Activated T-cell treated with anti-CD3 and anti-CD28 coated beads, Interleukin-2, amount 50 U/mL, for 1 hour (primary cell): ENCODE measurements at places on chromosomes 13 and 19.

- no peak for DNase-seq
Measured at GRCh38 chr13:34474187-34474868, 467.7 kb upstream of the NBEA start.

GRCh38 chr13:98447130-98447529 lies 129.8 kb downstream of the STK24 start:
- no peak for DNase-seq

GRCh38 chr13:44921246-44921877 lies 67.9 kb downstream of the NUFIP1 start:
- no peak for DNase-seq

- no peak for DNase-seq
Measured at GRCh38 chr13:101417043-101417406, 717 bp upstream of the NALCN start.

DNA sequence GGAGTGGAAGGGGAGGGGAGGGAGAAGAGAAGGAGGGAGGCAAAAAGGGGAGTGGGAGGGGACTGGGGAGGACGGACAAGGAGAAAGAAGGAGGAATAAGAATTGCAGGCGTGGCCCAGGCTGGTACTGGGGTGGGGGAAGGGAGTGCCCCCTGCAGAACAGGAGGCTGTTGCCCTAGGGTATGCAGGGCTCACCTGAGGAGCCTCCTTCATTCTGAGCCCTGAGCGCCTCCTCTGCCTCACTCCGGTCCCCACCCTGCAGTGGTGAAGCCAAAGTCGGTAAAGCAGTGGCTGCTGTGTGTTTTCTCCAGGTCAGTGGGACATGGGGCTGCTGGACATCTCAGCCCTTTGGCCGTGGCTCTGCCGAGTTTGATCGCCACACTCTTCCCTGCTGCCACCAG lies 9.1 kb upstream of the CDC16 start:
- peak; percentile 45 for DNase-seq

DNA sequence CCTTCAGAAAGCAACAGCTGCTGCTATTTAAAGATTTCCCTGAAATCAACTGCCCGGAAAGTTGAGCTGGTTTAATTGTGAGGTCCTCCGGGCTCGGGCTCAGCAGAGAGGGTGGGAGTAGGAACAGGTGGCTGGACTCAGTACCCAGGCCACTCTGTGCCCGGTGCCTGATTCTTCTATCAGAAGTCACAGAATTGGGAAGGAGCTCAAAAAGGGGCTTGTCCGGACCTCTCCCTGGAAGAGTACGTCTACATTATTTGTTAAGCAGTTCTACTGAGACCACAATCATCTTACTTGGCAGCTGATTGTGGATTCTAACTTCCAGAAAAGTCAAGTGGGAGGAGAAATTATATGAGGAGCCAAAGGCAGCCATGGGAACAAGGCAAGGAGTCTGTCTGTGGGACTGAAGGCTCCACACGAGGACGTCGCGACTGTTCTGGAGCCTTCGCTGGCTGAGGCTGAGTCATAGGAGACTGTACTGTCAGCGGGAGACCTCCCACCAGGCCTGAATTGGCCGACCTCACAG lies 91.7 kb upstream of the ANKRD10 start:
- no peak for DNase-seq

DNA sequence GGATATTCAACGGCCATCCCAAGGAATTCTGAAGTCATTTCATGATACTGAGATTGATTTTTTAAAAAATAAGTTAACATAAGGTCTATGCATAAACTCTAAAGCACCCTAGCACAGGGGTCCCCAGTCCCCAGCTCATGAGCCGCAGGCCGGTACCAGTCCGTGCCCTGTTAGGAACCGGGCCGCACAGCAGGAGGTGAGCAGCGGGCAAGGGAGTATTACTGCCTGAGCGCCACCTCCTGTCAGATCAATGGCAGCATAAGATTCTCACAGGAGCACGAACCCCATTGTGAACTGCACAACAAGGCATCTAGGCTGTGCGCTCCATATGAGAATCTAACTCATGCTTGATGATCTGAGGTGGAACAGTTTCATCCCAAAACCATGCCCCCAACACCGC lies 31.0 kb downstream of the RCBTB1 start:
- no peak for DNase-seq

DNA sequence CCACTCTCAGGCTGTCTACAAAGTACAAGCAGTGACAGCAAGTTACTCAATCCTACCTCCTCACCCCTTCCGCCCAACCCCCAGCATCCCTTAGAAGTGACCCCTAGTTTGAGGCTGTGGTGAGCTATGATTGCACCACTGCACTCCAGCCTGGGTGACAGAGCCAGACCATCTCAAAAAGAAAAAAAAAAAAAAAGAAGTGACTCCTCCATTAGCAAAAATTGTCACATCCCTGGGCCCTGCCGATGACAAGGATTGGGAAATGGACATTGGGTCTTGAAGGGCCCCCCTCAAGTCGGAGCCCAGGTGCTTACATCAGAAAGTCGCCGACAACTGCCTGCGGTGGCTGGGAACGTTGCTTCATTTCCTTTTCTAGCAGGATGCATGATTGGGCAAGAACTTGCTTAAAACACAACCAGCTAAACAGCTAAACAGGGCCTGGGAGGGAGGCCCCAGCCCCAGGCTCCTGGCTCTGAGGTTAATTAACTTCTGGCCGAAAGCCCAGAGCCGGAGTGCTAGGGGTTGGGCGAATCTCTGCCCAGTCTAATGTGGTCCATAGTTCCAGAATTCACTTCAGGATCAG lies 15.3 kb downstream of the RAB3D start:
- DNase-seq, result no peak

- no peak for DNase-seq
Measured at GRCh38 chr13:43766725-43767124, 20.0 kb downstream of the ENOX1 start.

GRCh38 chr19:16794456-16795441 lies 34.4 kb upstream of the SIN3B start:
- DNase-seq, result no peak

GRCh38 chr19:53517114-53517741 lies 20.7 kb upstream of the ZNF331 start:
- no peak for DNase-seq

DNA sequence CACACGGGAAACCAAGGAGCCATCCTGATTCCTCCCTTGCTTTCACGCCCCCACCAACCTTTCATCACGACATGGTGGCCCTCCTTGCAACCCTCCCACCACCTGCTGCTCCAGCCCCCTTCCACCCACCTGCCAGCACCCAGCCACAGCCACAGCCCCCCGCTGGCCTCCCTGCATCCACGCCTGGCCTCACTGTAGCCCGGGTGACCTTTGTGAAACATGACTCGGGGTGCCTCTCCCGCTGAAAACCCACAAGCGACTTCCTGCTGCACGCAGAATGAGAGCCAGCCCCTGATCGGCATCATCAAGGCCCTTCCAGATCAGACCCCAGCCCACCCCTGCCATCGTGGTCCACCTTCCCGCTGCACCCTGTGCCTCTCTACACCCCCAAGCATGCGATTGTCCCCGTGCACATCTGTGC lies 14.9 kb downstream of the POP4 start:
- peak; percentile 35 for DNase-seq

- DNase-seq, result peak; percentile 47
Measured at GRCh38 chr19:4633140-4633967, 6.0 kb upstream of the TNFAIP8L1 start.

- DNase-seq, result no peak
Measured at GRCh38 chr13:89363144-89363543, 1692.0 kb downstream of the SLITRK5 start.

DNA sequence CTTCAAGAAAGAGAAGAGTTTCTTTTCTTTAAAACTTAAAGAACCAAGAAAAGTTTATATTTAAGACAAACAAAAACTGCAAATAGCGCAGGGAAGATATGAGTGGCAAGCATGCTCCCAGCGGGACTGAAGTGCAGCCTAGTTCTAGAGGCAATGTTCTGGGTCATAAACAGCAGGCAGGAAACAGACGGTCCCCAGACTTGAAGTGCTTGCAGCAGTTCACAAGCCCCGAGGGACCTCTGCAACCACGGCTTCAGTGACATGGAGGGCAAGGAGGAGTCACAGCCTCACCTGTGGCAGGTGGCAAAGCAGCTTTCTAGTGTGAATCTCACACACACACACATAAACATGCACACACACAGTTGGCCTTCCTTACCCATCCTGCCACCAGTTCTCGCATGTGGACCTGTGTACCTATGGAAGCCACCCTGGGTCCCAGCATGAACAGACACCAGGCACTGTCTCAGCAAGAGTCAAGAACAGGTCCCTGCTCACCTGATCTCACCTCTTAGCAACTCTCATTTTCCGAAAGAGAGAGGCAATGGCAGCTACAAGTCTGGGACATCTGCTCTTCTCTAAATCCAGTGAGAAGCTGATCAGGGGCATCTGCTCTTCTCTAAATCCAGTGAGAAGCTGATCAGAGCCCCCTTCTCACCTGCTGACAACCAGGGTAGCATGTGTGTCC lies 162.0 kb downstream of the EFNB2 start:
- DNase-seq, result no peak
